ENCODE measurements at places on chromosomes 16 and 17.

DNA sequence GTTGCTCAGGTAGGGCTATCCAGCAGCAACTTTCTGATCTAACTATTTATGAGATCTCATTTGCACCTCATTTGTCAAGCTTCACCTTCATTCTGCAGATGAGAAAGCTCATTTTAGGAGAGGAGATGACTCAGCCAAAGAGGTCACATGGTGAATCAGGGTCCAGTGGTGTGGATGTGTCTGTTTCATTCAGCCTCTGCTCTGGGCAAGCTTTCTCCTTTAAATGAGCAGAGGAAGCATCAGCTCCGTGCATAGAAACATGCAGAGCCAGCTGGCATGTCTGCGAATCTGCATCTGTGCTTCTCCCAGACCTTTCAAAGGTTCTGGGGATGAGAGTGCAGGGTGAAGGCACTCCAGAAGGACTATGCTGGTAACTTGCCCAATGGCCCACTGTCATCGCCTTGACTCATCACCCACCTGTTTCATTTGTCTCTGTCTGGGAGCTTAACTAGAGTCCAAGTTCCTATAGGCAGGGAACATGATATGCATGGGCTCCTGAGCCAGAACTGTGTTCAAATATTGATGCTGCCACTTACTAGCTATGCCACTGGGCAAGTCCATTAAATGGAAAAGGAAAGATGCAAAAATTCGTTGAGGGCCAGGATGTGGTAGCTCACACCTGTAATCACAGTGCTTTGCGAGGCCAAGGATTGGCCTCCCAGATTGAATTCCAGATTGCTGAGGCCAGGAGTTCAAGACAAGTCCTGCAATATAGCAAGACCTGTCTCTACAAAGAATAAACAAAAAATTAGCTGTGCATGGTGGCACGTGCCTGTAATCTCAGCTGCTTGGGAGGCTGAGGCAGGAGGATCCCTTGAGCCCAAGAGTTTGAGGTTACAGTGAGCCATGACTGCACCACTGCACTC lies 67.1 kb upstream of the NLK start:
- no peak for DNase-seq

DNA sequence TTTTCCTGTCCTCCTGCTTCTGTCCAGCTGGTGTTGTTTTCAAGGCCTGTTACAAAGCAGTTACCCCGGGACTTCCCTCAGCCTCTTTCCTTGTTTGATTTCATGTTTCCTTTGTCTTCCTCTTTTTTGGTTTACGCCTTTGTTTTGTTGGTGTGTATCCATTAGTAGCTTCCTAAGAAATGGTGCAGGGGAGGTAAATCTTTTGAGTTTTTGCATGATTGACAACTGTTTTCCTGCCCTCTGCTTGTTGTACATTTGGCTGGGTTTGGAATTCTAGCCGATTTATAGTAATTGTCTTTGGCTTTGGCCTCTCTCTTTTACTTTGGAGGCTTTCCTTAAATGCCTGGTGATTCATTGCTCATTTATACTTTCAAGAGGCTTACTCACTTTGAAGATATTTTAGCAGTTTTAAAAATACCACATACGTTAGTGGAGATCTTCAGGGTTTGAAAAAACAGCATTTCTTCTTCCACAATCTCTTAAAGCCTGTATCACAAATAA lies 32.8 kb downstream of the DNAH2 start:
- DNase-seq, result no peak

DNA sequence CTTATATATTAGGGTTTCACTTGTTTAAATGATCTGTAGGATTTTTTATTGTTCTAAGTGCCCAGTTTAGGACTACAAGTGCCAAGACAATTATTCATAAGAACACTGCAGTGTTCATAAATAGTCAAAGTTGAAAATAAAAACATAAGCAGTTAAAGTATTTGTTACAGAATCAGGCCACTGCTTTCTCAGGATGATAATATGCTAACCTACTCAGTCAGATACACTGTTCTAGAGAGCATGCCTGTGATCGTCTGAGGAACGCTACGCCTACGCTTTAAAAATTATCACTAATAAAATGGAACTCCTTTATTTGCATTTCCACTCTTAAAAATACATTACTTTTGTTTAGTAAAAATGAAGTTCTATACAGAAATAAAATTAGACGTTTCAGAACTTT lies 37.4 kb upstream of the TRAP1 start:
- no peak for DNase-seq

DNA sequence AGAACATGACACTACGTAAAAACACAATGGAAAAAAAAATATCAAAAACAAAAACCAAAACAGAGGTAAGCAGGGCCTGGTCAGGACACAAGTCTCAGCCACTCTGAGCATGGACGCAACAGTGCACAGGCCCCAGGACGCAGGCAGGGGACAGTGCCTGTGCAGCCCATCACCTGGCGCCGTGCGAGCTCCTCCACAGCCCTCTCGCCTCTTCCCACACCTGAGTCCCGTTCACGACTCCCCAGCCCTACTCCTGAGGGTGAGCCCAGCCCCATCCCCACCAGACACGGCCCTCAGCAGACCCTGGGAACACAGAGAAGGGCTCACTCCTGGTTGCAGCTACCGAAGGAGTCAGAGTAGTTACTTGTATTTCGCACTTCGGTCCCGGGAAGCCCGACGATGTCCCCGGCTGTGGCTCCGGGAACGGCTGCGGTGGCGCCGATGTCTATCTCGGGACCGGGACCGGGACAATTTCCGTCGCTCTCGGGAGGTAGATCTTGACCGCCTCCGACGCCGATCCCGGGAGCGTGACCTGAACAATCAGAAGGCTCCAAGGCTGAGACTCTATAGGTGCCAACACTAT lies 9.4 kb downstream of the HBQ1 start:
- no peak for DNase-seq
